ENCODE measurements at places on chromosomes 5 and 9.

- no peak for DNase-seq
Measured at GRCh38 chr9:34362614-34363214, 14.0 kb downstream of the MYORG start.

- no peak for DNase-seq
Measured at GRCh38 chr5:98263084-98263483, 510.4 kb upstream of the RGMB start.

- DNase-seq: no peak
Measured at GRCh38 chr5:76371960-76372322, 31.1 kb upstream of the IQGAP2 start.

GRCh38 chr9:98520221-98520960 is 188.3 kb downstream of the GABBR2 start:
- no peak for DNase-seq

GRCh38 chr5:146675636-146676035 is 159.6 kb upstream of the GPR151 start:
- DNase-seq: no peak

DNA sequence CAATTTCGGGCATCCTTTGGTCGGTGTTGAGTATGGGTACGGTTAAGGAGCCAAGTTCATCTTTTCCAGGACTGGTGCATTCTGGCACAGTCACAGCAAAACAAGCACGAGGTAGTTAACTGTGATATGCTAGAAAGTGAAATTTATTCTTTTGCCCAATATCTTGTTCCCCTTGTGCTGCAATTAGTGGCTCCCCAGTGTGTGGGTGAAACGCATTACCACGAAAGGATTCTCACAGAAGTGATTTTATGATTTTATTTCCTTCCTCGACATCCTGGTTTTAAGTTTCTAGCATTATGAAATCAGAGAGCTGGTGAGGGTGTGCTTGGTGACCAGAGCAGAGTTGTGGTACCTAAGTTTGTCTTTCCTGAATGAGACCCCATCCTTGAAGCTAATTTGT is 1.5 kb downstream of the FRMPD1 start:
- DNase-seq: no peak

DNA sequence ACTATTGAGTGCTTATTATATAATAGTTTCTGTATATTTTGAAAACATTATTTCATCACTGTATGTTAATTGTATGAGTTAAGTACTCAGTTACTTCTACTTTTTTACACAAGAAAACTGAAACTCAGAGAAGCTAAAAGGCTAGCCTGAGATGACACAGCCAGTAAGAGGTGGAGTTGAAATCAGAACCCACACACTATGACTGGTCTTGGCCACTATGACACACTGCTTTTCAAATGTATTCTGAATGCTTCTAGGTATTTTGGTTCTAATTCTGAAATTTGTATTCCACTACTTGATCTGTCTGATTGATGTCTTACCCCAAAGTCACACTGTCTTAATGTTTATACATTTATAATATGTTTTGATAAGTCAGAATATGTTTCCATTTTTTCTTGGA is 181.8 kb downstream of the ZDHHC21 start:
- DNase-seq: no peak

DNA sequence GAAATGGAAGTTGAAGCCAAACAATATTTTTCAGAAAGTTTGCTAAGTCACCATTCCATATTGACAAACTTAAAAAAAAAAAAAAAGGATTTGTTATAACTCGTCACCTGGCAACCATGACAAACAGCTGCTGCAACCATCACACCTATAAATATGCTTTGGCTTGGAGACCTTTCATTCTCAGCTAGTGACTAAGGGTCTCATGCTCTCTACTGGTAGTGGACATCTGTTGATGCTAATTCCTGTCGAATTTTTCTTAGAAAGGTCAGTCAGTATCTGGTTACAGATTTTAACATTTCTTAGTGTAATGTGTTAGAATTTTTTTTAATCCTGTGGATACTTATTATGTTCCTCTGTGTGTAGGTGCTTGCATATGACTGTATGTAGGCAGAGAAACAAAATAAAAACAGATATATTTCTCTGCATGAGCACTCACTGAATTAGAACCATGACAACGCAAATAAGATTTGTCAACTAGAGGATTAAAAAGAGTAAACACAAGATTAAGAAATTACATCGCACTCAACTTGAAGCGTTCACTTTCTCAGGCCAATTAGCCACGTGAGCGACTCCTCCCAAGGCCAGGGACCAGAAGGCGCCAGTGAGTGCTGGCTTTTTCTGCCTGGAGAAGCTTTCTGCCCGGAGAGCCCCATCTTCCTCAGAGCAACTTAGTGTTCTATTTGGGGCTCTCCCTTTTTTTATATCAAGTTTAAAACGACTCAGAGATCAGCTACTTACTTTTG is 27.0 kb upstream of the ZNF622 start:
- no peak for DNase-seq

- no peak for DNase-seq
Measured at GRCh38 chr5:147803926-147804325, 21.4 kb upstream of the JAKMIP2 start.

GRCh38 chr9:70020991-70021571 is 22.6 kb upstream of the MAMDC2 start:
- no peak for DNase-seq

GRCh38 chr5:91407204-91407603 is 24.1 kb upstream of the ARRDC3 start:
- DNase-seq: no peak

GRCh38 chr9:68844631-68845612 is 139.9 kb downstream of the PIP5K1B start:
- DNase-seq: peak; percentile 47

DNA sequence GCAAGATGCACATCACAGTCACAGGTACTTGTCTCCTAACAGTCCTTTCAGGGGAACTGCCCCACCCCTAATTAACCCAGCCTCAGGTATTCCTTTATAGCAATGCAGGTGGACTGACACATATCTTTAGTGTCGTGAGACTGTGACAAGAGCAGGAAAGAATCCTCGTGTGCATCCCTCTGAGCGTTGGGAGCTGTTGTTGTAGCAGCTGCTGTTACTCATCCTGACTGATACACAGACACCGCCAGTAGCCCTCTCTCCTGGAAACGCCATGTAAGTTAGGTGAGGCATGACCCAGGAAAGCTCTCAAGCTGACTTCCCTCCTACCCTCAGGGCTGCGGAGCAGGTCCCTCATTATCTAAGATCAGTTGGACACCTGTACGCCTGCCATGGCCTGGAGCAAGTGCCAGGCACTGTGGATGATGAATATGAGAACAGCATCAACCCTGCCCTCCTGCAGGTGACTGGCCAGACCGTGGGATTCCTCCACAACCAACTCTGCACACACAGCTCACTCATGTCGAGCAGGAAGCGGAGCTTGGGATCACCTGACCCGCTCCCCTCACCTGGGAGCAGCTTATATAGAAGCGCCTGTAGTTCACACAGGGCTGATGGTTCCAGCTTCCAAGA is 10.2 kb upstream of the LCN15 start:
- peak; percentile 84 for DNase-seq

- DNase-seq: no peak
Measured at GRCh38 chr5:118115791-118116190, 872.6 kb downstream of the DTWD2 start.

GRCh38 chr5:142425286-142426065 is 100.7 kb upstream of the SPRY4 start:
- DNase-seq: no peak

- no peak for DNase-seq
Measured at GRCh38 chr5:59489551-59489950, 404.0 kb downstream of the PDE4D start.

DNA sequence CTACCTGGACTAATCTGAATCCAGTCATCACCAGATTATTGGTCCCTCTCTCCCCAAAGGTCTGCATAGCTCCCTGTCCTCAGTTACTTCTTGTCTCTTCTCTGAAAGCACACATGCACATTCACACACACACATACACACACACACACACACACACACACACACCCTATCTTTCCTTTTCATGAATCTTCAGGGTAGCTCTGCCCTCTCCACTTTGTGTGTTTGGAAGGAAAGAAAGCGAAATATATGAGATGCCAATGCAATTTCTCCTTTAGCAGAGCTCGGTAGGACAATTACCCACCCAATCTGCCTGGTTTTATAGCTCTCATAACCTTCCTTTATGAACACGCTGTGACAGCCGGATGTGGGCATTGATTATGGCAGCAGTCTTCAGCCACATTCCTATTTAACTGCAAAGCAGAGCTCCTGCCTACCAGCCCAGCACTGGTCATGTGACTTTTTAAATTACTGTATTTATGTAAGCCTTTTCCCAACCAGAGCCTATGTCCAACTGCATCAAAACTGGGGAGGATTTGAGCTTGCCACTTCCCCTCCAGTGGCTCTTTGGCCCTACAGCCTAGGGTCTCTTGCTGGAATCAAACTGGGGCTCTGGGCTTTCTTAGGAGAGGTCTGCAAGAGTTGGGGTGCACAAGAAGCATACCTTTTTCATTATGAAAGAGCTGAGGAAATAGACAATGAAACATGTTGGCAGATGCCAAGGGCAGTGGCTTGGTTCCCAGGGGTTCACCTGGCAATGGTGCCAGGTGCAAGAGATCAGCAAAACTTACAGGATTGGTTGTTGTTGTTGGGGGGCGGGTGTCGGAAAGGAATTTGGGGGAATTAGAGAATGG is 20.8 kb upstream of the MATR3 start:
- DNase-seq: no peak

DNA sequence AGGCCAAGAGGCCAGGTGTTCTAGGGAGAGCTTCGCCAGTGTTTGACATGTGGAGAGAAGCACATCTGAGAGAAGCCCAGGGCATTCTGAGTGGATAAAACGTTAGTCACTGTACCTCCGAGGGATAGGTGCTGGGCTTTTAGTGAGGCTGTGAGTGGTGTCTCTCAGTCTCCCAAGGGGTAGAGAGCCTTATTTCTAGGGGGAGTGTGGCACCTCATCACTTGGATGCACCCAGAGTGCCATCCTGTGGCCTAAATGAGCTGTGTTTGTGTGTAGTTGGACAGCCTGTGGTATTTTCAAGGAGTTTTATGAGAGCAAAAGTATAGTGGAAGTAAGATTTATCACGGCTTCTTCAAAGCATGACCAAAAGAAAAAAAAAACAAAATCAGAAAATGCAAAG is 1046.9 kb upstream of the WWC1 start:
- peak; percentile 72 for DNase-seq

GRCh38 chr5:42811591-42812446 is at the start of gene SELENOP:
Gene SELENOP, minus strand, starts transcription at chr5:42811892. Its CDS starts 3,539 bp downstream, at chr5:42808353.
- DNase-seq: peak; percentile 61

DNA sequence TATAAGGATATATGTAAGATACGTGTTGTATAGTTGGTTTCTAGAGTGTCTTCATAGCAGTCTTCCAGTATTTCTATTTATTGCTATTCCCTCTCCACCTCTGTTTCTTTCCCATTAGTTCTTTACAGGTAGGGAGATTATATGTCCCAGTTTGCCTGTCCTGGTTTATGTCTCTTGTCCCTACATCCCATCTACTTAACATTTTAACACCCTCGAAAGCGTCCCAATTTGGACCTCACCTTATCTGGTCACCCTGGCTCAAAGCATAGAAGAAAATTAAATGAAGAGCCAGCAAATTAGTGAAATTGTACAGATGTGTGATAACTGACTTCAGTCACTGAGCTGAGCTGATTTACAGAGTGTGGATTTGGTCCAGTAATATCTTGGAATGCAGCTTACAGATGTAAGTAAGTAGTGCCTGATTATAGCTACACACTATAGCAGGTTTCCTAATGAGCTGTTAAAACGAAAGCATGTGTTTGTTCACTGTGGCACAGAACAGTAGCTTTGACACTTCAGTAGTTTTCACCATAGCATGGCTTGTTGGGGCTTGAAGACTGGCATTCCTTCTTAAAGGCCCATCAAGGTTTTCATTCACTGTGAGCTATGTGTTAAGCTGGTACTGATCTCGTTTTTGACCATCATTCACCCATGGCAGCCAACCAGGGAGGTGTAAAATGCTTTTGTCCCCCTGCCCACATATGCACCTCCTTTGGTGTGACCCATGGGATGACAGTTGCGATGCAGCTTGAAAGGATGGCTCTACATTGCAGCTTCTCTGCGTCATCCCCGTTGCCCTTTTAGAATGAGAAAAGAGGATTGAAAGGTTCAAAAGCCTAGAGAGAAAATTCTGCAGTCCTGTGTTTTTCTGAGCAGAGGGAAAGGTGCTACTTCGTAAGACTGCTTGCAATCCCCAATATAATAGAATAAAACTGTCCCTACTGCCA is 192.1 kb upstream of the DMRT1 start:
- DNase-seq: no peak

- DNase-seq: no peak
Measured at GRCh38 chr5:7828269-7828668, 22.7 kb downstream of the CFAP90 start.

GRCh38 chr5:16570121-16570815 is 46.5 kb downstream of the RETREG1 start:
- no peak for DNase-seq

GRCh38 chr9:22171691-22172090 is 162.6 kb upstream of the CDKN2B start:
- DNase-seq: no peak

- no peak for DNase-seq
Measured at GRCh38 chr9:68933434-68934328, 80.2 kb downstream of the PRKACG start.

- no peak for DNase-seq
Measured at GRCh38 chr5:13385066-13385465, 559.4 kb downstream of the DNAH5 start.

GRCh38 chr5:53261245-53261644 is 151.7 kb upstream of the MOCS2 start:
- DNase-seq: no peak

DNA sequence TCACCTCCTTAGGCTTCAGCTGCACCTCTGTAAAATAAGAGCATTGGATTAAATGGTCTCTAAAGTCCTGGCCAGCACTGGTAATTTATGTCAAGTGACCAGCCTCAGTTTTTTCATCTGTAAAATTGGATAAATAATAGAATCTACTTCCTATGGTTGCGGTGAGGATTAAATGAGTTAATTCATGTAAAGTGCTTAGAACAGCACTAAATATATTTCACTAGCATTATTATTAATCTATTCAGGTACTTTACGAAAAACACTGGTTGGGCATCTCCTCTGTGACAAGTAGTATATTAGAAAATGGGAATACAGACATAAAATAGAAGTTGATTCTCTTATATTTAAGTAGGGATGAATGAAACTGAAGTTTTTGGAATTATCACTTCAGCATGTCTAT is 13.8 kb upstream of the TMEM245 start:
- no peak for DNase-seq
